Cardiac muscle cell (in vitro differentiated cells and primary cell): ENCODE measurements at places on chromosomes 4 and X.

GRCh38 chr4:534576-535151, 35.7 kb downstream of the PIGG start:
- no peak for DNase-seq

DNA sequence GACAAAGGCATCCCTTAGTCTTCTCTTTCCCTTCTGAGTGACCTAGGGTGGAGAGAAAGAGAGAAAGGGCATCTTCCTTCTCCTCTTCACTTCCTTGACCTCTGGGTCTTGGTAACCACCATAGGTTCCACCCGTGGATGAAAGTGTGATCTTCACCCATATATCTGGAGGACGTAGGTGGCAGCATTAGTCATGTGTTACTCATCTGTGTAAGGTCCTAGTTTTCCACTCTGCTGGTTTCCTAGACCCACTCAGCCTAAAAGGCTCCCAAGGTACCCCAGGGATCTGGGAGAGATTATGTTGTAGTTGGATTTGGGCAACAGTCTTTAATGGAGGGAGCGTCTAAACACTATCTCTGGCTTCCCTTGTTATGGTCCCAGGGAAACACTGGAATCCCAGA, 45.5 kb upstream of the RAB9B start:
- no peak for DNase-seq

DNA sequence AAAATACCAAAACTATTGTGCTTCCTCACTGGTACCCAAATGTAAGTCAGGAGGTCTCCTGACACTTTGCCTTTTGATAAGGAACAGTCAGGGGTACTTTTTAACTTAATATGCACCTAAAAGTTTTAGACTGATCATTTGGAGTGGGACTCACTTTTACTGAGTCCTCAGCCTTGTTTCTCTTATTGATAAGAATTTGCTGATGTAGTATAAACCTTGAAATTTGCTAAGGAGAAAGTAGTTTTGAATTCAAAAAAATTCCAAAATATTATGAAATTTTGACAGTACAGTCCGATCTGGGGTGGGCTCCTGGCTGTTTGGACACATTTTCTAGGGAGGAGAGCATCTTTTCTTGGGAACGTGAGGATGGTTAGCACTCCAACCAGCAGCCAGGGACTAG, 91.4 kb upstream of the GATB start:
- DNase-seq = no peak

DNA sequence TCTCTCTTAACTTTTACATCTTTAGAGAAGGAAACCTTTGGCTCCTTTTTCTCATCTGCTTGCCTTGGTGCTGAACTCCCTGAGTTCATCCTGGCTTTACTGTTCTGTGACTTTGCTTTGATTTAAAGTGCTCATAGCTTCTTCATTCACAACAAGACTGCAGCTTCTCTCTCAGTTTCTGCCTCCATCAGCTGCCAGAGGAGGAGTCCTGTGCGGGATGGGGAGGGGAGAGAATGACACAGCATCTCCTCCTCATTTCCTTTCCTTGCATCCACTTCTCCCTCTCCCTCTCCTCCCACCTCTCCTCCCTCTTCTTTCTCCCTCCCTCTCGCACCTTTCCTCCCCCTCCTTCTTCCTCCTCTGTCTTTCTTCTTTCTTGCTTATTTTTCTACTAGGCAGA, 42.0 kb downstream of the CBLL2 start:
- peak; percentile 15 for DNase-seq

GRCh38 chrX:124030520-124030919, 69.0 kb downstream of the STAG2 start:
- DNase-seq = no peak

DNA sequence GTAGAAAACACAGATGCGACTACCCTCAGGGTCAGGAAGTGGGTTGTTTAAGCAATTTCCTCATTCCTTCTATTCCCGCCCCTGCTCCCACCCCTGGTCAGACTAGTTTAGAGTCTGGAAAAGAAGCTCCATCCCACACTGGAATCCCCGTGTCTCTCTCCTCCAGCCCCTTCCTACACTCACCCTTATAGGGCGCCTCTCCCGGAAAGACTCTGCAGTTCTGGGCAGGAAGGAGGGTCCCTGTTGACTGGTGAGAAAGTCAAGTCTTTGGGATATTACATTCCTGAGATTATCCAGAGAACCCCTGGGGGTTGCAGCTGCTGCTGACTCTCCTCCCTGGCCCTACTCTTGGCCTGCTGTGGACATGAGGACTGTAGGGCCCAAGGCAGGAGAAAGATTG, 11.9 kb downstream of the STARD8 start:
- DNase-seq = no peak

GRCh38 chr4:11702886-11703557, 274.3 kb upstream of the HS3ST1 start:
- no peak for DNase-seq

- DNase-seq = no peak
Measured at GRCh38 chr4:118979712-118980111, 91.1 kb downstream of the SYNPO2 start.

- no peak for DNase-seq
Measured at GRCh38 chr4:66404141-66404540, 733.9 kb upstream of the EPHA5 start.

DNA sequence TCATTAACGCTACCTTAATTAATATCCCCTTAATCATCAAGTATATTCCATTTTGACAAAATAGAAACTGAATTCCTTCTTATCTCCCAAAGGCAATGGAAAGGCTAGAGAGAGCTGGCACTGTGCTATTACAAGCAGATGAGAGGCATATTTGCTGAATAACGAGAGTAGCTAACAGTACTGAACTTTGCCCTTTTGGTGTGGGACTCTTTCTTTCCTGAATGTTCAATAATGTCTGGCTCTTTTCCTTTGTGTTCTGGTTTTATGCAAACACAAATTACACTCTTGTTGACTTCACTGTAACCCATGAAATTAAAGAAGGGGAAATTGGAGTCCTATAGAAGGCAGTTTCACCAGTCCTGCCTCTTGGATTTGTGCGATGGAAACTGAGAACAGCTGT, 63.5 kb downstream of the SHROOM3 start:
- DNase-seq = no peak

DNA sequence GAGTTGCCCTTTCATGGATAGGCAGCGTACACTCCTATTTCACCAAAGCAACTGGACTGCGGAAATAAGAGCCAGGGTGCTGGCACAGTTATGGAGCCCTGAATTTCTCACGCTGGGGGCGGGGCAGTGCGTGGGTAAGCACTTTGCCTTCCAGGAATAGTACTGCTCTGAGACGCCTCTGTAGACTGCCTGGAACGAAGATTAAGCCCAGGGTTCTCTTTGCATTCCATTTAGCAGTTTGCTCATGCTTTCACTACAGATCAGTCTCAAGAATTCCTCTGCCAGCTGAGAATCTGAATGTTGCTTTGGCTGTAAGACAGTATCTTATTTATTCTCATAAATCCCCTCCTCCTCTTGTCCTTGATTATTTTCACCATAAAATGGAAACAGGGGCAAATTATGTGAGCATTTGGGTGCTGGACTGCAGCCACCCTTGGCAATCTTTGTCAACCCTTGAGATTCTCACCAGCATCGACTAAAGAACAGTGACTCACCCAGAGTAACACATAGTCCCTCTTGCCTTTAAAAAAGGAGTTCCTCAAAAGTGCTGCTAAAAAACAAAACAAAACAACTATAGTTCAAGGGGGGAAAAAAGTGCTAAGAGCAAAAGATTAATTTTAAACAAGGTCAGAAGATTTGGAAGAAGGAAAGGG, 88.9 kb upstream of the CITED1 start:
- peak; percentile 26 for DNase-seq

DNA sequence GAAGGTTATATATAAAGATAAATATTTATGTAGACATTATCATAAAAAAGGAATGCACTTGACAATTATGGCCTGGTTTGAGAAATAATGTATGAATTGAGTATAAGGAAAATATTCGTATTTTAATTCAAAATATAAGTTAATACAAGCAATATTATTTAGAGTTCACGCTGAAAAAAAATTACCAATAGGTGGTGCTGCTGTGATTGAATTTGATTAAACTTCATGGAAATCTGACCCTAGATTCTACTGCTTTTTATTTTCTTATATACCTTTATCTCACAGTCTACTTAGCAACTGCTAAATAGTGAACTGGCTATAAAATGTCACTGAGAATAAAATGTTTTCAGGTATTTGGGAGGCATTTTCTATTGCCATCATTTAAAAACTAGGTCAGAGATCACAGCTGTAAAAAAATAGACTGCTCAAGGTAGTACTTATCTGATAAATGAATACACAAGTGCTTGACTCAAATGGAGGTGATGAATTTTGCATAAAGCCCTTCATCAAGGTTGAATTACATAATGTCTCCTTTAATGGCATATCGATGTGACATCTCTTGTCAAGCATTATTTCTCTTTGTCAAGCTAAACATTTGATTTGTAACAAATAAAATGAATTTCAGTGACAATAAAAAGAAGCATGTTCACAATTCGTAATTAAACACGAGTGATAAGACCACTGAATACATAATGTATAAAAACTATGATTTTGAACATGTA, 1638.8 kb upstream of the PCDH7 start:
- DNase-seq = no peak

- no peak for DNase-seq
Measured at GRCh38 chrX:68232206-68232605, 201.1 kb downstream of the OPHN1 start.

DNA sequence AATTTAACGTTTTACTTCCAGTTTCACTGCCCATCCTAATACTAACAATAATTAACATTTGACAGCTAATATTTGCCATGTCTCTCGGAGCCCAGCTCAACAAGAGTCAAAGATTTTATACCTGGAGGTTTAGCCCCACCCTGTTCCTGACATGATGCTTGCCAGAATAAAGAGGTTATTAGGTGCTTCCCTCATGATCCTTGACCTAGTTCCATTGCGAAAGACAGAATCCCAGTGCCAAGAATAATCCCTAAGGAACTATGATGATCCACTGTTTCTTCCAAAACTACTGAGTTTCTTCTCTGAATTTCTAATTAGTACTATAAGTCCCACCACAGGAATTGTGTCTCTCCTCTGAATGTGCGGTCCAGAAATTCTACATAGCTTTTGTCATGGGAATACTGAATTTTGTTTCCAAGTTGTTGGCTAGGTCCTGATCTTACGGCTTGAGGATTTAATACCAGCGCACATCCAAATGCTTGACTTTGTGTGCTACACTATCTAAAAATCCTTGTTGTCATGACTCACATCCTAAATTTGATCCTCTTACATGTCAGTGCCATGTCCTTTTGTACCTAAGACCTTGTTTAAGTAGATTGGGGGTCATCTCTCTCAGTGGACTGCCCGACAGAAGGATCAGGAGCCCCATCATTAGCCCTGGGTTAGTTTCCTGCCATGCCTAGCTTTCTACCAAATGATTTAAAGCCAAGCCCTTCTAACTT, 23.1 kb downstream of the ANTXR2 start:
- DNase-seq = no peak

DNA sequence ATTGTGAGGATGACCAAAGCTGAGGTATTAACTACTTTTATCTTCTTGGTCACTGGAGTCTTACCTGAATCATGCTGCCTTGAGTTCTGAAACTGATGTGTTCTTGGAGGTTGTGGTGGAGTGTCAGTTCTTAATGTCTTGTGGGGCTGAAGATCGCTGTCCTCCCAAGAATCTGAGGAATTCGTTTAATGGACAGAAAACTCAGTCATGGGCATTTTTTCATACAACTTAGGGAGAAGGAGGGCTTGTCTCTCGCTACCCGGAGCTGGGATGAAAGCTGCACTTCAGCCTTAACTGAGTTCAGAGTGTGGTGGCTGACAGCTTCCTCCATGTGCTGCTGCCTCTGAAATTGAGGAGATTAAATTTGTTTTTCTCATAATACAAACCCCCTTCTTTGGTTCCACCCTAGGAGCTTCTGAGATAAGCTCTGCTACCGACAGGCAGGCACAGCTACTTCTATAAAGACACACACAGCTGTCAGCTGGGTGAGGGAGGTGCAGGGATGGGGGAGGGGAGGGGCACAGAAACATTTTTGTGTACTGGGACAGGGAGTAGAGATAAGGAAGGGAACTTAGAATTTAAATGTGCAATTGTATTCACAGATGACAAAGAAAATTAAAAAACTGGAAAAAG, 30.8 kb downstream of the RBBP7 start:
- no peak for DNase-seq

DNA sequence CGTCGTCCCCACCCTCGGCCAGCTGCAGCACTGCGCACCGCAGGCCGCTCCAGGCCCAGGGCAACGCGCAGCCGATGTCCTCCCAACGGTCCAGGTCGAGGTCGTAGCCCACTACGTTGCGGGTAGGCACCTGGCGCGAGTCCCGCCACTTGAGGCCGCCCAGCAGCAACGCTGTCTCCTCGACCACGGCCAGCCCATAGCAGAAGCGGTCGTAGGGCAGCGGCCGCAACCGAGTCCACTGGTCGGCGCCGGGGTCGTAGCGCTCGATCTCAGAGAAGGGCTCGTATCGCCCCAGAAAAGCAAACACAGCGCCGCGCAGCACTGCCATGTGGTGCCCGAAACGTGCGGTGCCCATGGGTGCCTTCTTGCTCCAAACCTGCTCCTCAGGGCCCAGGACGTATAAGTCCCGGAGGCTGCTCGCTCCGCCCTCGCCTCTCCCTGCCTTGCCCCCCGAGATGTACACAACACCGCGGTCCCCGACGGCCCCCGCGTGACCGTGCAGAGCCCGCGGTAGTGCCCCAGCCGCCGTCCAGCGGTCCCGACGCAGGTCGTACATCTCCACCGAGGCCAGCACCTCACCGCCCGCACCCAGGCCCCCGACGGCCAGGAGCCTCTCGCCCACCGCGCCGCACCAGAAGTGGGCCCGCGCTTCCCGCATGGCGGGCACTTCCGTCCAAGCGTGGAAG, 2.1 kb downstream of the KLHL34 start:
- DNase-seq = no peak

GRCh38 chrX:66601522-66601921, 37.4 kb downstream of the EDA2R start:
- DNase-seq = no peak

GRCh38 chr4:144712775-144713174, 66.8 kb downstream of the HHIP start:
- DNase-seq = peak; percentile 24

DNA sequence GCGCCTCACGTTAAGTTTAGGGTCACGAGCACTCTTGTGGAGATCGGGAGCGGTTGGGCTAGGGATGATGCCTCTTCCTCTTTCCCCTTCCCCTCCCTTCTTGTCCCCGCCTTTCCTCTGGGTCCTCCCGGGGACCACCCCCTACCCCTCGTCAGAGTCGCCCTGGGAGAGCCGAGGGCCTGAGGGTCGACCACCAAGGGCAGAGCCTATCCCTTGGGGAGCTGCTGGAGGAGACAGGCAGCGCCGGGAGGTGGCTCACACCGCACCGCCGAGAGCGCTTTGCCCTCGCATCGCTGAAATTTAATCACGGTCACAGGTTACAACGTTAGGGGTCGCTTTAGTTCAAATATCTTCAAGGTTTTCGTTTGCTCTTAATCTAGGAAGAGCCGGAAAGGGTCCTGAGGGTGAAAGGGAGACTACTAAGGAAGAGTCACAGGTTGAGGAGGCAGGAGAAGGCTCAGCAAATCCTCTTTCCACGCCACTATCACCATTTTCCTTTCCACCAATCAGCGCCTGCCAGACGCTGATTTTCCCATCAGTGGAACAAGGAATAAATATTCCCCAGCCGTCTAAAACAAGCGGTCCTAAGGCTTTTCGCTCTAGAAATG, 528 bp upstream of the SNCA start:
- DNase-seq = peak; percentile 43

GRCh38 chrX:105870445-105870844, 48.1 kb downstream of the NRK start:
- no peak for DNase-seq

GRCh38 chrX:96688789-96689188, 4.1 kb downstream of the DIAPH2 start:
- no peak for DNase-seq
